Occipital lobe (tissue), 3 donors: ENCODE measurements at places on chromosomes 13 and 19. TPM values are rescaled to one million over a fixed set of nuclear protein-coding genes. Genes with fewer than 3 reads are reported as not detected.
A peak's percentile ranks its signal among the peaks of the same experiment; 100 is the strongest.

The PRTN3 gene
- total RNA-seq: not detected

The KIR2DL4 gene
- not detected for total RNA-seq

The IFI30 gene
- 0.62 TPM for total RNA-seq

DNA sequence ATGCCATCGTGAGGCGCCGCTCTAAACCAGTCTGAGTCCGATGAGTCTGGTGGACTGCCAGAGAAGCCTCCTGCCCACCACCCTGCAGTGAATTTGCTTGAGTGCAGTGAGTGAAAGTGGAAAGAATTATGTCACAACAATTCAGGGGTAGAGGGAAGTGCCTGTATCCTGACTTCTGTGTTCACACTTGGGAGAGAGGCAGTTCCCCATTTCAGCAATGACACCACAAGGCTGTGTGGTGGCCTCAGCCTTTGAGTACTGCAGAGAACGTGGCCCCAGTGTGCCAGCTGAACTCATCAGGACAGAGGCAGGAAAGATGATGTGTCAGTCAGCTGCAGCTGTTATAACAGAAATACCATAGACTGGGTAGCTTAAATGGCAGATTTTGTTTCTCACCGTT lies 155.6 kb downstream of the COG6 start:
- DNase-seq: no peak

- no peak for DNase-seq
These were observed 471.7 kb downstream of the EFNB2 start for GRCh38 chr13:106063591-106064313.

- DNase-seq: no peak
These were observed at the start of gene IGFL2 for GRCh38 chr19:46147791-46148288. Gene IGFL2, plus strand, starts transcription at chr19:46148238. Its CDS starts 41 bp downstream, at chr19:46148279.

DNA sequence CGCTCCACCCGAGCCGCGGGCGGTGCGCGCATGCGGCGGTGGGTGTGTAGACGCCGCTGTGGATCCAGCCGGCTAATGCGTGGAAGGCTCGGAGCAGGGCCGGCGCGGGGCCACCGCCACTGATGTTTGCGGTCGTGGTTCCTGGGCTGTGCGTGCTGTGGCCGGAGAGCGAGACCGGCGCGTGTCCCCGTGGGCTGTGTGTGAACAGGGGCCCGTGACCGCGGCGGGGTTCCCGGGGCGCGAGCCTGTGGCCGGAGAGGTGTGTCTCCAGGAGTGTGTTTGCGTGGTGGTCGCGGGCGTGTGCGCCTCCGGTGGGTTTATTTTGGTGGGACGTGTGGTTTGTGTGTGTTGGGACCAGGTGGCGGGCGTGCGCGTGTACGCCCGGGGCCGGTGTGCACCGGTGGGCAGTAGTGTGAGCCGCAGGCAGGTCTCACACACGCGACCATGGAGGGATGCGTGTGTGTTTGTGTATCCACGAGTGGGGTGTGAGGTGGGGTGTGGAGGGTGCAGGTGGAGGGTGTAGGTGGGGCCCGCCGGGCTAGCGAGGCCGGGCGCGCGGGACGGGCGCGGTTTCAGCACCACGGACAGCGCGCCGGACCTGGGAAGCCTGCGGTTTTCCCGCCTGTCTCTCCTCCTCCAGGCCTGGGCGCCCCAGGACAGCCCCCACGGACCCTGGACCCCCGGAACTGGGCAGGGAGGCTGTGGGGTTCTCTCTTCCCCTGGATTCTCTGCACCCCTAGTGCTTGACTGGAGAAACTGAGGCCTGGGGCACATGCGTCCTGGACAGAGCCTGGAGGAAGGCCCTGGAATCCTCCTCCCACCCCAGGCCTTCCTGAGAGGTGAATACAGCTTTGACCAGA lies 1.6 kb downstream of the HCN2 start:
- no peak for DNase-seq

DNA sequence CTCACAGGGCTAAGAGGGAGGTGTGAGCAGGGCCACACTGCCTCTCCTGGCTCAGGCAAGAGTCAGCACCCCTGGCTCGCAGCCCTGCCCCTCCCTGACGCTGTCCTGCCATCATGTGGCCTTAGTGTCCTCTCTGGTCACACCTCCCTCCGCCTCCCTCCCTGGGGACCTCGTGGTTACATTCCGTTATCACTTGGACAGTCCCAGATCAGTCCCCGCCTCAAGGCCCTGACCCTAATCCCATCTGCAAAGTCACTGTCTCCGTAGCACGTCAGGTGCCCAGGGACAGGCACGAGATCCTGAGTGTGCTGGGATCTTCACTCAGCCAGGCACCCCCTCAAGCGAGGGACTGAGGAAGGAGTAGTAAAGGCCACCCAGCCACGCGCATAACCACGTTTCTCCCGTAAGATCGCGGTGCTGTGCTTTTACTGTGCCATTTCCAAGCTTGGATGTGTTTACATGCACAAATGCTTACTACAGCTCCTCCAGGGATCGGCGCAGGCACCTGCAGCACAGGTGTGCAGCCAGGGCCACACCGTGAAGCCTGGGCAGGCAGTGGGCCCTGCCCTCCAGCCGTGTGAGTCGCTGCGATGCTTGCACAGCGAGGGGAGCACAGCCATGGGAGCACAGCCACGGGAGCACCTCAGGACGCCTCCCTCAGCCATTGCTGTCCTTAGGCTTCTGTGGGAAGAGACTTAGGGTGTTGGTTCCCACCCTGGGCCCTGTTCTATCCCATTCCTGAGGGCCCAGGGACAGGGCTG lies 10.7 kb upstream of the TMEM255B start:
- DNase-seq: no peak

DNA sequence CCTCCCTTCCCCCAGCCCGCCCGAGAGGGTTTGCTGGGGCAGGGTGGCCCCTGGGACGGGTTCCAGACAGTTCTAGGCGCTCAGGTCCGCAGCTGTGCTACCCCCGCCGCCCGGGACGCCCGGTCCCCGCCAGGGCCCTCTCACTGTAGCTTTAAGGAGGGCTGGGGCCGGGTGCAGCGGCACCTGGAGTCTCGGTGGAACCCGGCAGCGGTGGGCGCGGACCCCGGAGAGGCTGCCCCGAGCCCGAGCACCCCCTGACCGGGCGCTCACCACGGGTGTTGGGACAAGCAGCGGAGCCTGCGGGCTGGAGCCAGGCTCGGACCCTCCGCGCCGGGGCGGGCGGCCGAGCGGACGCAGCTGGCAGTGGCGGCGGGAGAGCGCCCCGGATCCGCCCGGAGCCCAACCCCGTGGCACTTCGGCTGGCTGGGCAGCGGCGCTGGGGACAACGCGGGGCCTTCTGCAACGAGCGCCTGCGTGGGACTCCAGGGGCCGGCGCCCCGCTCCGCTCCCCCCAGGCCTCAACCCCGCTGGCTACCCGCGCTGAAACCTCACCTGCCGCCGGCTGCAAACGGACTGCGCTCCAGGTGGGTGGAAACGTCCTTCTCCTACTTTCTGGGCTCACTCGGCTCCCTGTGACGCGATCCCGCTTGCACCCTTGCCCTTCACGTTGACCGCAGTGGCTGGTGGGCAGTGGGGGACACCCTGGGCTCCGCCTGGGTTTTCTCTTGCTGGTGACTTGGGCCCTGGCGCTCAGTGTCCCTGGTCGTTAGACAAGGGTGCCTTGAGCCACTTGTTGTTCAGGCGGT lies 81.1 kb downstream of the ZNF429 start:
- DNase-seq: no peak

DNA sequence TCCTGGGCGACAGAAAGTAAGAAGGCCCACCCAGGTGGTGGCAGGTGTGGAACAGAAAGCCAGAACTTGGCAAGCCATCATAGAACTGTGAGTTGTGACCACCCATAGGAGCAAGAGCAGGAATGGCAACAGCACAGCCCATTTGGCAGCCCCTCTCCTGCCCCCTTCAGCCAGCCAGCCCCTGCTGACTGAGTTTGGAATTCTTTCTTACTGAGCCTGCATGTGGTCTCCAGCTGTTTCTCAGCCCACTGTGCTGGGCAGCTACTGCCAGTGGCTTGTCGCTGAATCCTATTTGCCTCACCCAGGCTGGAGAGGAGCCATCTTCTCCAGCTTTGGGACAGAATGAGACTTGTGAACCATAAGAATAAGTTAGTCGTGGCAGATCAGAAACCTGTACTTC lies 28.3 kb downstream of the CNMD start:
- no peak for DNase-seq

DNA sequence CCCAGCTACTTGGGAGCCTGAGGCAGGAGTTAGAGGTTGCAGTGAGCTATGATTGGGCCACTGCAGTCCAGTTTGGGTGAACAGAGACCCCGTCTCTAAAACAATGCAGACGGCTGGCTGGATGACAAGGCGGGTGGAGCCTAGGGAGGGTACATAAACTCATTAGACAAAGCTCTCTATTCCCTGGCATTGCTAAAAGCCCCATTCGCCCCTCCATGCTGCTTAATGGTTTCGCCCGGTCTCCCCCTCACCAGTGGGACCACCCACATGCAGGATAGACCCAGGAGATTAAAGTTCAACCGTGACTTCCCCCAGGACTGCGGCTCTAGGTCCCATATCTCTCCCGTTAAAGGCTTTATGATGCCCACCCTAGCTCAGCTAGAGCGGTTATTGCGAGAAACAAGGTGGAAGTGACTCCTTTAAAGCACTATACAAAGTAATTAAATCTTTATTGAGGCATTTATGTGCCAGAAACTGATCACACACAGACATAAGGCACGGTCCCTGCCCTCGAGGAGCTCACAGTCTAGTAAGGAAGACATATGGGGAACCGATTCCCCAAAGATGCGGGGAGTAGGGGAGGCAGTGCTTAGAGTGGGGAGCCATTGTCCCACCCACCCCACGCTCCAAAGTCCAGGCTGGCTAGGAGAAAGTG lies 4.9 kb downstream of the LYPD3 start:
- DNase-seq: no peak

- DNase-seq: peak; percentile 40
These were observed 34.9 kb upstream of the TPM4 start for GRCh38 chr19:16041299-16041990.

DNA sequence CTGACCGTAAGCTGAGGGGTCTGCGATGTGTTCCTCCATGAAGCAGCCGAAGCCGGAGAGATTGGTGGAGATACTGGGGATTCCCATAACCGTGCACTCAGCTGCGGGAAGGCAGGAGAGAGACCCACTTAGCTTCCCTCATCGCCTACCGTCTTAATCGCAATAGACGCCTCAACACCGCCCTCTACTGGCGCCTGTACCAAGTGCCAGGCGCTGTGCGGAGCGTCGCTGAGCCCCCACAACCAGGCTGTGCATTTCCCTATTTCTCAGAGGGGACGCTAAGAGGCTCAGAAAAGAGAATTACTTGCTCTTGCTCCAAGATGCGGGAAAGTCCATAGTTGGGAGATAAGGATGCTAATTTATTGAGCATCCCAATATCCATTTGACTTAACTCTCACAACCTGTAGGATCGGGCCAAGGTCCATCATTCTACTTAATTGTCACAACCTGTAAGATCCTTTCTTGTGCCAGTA lies 5.8 kb downstream of the FTL start:
- DNase-seq: peak; percentile 43

- DNase-seq: no peak
These were observed 4.8 kb downstream of the GNA15 start for GRCh38 chr19:3140667-3141038.

- no peak for DNase-seq
These were observed 38.4 kb downstream of the DEDD2 start for GRCh38 chr19:42178791-42179674.

DNA sequence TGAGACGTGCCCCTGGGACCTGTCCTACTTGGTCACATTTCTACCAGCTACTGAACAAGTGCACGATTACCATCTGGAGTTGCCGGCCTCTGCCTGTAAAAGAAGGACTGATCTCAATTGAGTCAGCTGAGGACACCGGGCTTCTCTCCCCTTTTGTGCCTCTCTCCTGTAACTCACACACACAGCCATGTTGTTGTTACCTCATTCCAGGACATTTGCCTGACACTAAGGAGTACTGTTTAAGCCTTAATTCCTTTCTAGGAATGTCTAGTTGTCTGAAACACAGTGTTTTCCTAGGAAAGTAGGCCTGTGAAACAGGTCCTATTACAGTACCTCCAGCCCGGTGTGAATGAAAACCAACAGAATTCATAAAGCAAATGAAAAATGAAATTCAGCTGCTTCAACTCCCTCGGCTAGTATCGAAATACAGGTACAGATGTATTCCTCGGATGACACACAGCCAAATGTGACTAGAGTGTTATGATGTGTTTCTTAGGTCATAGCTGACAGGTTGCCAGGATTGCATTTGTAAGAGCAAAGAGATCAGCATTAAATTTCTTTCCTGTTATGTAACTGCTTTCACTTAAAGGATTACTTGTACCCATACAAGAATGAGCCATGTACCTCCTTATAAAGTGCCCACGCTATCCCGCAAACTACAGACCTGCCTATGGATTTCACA lies 152.0 kb upstream of the IRS2 start:
- DNase-seq: no peak
